A673 (cell line): ENCODE measurements at places on chromosomes 5 and 9.
A peak's percentile ranks its signal among the peaks of the same experiment; 100 is the strongest.

GRCh38 chr9:209143-209758 is 5.4 kb upstream of the DOCK8 start:
- no peak for DNase-seq

DNA sequence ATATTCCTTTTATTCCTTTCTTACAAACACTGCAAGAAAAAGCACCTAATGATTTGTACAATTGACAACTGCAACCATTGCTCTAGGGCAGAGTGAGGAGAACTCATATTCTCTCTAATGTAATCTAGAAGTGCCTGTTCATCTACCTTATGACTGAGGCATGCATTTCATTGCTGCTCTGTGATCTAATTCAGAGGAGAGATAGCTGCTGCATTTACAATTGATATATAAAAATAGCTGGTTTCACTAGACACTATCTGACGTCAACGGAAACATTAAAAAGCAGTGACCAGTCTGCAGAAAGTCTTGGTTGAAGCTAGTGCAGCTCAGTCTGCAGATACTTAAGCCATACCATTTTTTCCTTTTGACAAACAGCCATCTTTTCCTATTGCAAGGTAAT is 72.8 kb upstream of the C6 start:
- no peak for DNase-seq

DNA sequence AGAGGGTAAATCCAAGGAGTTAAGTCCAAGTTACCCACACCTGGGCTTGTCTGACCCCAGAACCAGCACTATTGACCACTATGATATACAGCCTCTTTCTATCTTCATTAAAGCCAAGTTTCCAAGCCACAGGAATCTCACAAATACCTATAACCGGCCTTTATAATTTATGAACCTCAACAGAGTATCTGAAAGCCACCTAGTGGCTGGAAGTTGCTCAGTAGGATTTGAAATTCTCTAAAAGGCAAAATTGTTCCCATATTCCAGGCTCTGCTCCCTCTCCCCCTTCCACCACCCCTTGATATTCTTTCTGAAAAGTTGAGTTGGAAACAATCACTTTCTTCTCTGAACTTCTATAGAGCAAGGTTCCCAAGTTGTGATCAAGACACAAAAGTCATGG is 106.4 kb upstream of the GPR151 start:
- no peak for DNase-seq

DNA sequence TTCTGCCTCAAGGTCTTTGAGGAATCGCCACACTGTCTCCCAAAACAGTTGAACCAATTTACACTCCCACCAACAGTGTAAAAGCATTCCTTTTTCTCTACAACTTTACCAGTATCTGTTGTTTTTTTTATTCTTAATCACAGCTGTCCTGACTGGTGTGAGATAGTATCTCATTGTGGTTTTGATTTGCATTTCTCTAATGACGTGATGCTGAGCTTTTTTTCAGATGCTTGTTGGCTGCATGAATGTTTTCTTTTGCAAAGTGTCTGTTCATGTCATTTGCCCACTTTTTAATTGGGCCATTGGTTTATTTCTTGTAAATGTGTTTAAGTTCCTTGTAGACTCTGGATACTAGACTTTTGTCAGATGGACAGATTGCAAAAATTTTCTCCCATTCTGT is 400.0 kb downstream of the DEPDC1B start:
- DNase-seq = no peak

DNA sequence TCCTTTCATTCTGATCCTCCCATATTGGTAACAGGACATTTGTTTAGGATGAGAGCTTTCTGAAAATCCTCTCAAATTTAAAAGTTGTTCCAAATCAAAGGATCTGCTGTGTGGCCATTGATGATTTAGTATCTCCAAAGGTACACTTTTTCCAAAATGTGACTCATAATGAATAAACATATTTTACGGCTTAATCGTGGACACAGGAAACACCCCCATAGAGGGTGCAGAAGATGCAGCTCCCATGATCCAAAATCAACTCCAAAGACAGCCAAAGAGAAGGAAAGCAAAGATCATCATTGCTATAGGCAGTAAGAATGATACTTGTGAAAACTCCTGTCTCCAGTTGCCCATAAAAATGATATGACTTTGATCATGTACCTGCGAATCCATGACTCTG is 239.7 kb downstream of the PIK3R1 start:
- no peak for DNase-seq

DNA sequence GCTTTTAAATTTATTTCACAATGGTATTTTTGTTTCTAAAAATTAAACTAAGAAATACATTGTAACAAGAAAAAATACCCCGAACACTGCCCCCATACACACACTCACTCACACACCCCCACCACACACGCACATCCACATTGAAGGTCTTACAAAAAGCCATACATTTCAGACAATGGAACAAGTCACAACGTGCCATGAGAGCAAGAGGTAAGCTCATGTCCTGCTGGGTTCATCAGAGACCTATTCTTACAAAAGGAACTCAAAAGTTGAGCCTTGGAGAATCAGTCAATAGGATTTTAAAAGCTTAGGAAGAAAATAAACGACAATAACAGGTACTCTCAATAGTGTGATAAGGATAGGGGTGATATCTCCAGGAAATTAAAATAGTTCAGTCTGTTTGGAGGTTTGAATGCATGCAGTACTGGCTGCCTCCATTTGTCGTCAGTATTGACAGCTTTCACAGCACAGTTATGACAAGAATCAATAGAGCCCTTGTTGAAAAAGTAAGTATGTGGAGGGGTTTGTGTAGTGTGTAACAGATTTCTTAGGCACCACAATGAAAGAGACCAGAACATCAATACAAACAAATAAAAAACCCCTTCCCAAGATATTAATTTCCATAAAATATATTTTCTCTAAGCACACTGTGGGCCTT is 1826.2 kb upstream of the CDH6 start:
- peak; percentile 31 for DNase-seq

DNA sequence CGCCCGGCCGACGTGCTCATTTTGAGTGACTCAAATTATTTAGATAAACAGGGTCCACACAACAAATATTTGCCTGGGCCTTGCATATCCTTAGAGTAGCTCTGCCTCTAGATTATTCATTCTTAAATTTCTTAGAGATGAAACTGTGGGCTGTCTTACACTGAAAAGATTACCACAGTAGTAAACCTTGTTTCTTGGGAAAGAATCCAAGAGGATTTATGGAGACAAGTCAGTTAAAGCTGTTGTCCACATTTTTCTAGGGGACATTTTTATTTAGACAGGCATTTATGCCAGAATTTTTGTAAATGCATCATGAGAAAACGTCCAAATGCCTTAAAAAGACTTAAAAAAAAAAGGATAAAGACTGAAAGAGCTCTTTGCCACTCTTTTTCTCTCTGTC is 32.6 kb upstream of the RANBP3L start:
- DNase-seq = no peak

DNA sequence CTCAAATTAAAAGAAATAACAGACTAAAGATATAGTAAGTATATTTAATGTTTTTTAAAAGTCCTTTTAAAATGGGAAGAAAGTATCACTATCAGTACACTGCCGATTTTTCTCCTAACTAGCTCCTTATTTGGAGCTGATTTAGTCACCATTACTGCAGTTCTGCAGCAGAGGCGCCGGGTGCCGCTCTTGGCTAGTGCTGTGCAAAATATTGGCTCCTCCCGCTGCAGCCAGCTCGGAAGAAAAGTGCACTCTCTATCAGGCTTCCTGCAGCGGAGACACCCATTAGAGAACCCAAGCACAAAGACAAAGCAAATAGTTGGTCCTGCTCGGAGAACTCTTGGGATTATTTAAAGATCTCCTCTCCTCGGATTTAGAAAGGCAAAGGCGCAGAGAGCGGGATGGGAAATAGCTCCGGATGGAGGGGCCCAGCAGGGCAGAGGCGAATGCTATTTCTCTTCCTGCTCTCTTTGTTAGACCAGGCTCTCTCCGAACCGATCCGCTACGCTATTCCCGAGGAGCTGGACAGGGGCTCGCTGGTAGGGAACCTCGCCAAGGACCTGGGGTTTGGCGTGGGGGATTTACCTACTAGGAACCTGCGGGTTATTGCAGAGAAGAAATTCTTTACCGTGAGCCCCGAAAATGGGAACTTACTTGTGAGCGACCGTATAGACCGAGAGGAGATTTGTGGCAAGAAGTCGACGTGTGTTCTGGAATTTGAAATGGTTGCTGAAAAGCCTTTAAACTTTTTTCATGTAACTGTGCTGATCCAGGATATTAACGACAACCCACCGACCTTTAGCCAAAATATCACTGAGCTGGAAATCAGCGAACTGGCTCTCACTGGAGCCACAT is at the start of gene PCDHGB3:
PCDHGB3 (plus strand) TSS at position 249 of the 855 bp plus-strand sequence; CDS start at position 402, 153 bp downstream.
- peak; percentile 48 for DNase-seq

DNA sequence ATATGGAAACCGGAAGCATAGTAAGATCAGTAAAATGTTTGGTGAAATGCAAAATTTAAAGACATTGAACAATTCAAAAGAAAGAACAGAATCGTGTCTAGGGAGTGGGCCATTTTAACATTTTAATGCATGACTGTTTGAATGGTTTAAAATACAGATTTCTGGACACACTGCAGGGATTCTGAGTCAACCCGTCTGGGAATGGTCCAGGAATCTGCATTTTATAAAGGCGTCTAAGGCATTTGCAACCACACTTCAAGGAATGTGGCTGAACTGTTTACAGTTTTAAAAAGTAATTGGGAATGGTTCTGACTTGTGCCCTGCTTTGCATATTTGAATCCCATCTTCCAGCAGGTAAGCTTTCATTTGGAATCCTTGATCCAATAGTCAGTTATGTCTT is 811.7 kb upstream of the WWC1 start:
- no peak for DNase-seq

- DNase-seq = peak; percentile 37
Measured at GRCh38 chr5:113776832-113777525, 263.5 kb downstream of the YTHDC2 start.

- DNase-seq = peak; percentile 62
Measured at GRCh38 chr5:149381986-149382338, 2.9 kb upstream of the IL17B start.

- no peak for DNase-seq
Measured at GRCh38 chr5:139019880-139020279, 144.7 kb upstream of the LRRTM2 start.

- DNase-seq = no peak
Measured at GRCh38 chr9:34086864-34087263, 38.2 kb upstream of the UBAP2 start.

DNA sequence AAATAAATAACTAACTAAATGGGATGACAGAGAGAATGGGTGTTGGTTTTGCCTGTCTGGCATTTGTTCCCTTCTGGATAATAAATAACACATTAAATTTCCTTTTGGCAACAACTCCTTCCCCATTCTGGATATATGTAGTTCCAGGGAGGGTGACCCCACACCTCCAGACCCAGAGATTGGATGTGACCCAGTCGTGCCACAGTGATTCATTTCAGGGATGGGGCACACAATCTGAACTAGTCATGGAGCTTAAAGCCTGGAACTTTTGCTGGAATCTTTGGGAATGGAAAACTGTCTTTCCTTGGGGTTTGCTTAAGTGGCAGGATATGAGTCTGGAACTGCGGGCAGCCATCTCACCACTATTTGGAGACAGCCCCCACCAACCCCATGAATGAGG is 11.3 kb downstream of the KLF9 start:
- no peak for DNase-seq

- no peak for DNase-seq
Measured at GRCh38 chr9:15219546-15219945, 87.5 kb downstream of the TTC39B start.

GRCh38 chr9:113566016-113566711 is 102.6 kb downstream of the RGS3 start:
- DNase-seq = no peak

DNA sequence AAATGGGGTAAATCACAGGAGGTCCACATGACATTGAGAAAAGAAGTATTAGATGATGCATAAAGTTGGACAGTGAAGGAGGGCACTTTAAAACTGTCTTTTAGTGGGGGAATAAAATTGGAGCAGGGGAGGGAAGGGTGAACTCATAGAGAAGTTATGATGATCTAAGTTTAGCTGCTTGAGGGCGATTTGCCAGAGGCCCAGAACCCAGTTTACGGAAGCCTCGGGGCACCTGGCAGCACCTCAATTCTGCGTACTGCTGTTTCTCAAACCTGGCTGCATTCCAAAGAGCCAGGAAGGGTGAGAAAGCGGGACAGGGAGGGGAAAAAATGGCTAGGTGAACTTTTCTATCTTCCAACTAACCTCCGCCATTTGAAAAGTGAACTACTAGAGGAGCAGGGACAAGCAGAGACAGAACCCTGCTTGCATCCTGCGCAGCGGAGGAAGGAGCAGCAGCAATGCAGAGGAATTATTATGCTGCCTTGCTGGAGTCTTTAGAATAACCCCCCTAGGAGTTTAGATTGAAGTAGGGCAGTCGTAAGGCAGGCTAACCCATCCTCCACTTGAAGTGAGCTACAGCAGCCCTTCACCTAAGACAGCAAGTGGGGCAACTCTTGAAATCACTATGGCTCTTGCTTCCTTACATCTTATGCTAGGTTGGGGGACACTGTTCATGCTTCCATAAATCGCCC is 316.8 kb downstream of the BRINP1 start:
- no peak for DNase-seq

DNA sequence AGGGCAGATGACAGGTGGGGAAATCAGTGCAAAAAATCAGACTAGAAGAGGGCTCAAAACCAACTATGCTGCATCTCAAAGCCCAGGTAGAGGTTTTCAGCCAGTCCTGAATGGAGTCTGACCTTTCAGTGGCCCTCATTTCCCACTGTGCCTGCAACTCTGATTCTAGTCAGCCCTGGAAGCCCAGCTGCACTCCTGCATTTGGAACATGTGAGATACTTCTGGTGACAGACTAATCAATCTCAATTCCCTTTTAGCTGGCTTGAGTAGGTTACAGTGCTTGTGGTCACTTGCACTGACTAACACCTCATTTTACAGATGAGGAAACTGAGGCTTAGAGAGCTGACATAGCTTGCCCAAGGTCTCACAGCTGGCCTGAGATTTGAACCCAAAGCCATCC is 7.9 kb upstream of the ACSL6 start:
- DNase-seq = no peak

DNA sequence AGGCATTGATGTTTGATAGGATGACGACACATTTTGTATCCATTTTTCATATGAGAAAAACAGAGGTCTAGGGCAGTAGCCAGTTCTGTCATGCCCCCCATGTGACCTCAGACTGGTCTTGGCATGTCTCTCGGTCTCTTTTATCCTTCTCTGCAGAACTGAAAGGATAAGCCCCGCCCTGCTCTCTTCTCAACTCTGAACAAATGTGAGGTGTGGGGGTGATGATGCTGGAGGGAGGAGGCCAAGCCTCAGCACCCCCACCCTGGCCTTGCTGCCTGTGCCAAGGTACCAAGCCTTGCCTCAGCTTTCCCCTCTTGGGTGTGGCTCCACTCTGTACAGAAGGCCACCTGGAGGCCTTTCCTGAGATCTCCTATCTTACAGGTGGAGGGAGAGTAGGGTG is 19.5 kb upstream of the CRB2 start:
- DNase-seq = no peak
